Activated naive CD4-positive, alpha-beta T cell treated with anti-CD3 and anti-CD28 coated beads for 36 hours (primary cell): ENCODE measurements at places on chromosomes 13 and 19. TPM values are rescaled to one million over a fixed set of nuclear protein-coding genes. Genes with fewer than 3 reads are reported as not detected.

DNA sequence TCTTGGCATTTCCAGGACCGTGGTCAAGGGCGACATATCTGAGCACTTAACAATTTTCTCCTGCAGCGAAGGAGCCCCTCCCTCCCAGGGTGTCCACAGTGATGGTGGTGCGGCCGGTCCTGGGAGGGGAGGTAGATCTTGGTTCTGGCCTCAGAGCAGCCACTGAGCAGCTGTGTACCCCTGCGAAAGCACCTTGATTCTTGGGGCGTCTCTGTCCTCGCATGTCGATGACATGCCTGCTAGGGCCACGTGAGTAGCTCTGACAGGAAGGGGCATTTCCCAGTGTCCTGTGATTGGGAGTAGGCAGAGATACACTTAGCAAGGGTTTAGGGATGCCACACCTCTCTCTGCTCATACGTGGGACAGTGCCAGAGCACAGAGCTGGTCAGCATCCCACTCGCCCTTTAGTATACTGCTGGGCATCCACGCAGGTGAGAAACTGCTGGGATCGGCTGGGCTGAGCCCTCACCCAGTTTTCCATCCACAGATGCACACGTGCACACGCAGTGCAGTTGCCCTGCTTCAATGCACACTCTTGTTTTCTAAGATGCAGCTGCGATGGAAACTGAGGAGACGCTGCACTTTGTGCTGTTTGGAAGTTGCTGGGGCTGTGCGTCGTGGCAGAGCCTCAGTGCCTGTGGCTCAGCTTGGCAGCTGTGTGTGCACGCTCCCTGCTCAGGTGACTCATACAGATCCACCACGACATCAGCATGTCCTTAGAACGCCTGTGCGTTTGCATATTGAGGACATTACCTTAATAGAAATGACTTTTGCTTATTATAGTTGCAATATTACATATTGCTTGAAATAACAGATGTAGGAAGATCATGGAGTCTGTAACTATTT lies 66.8 kb downstream of the TEX29 start:
- no peak for DNase-seq
- no peak overlapping the region for H3K4me3 ChIP-seq
- no peaks in the 10 kb centered on the region for H3K27me3 ChIP-seq
- H3K4me1 ChIP-seq: peaks cover 35% of the 10 kb centered on the region
- H3K27ac ChIP-seq: no peak overlapping the region

GRCh38 chr13:43687038-43687437 lies 99.7 kb downstream of the ENOX1 start:
- no peaks in the 10 kb centered on the region for H3K36me3 ChIP-seq
- H3K4me3 ChIP-seq: no peak overlapping the region
- peaks cover 14% of the 10 kb centered on the region for H3K27me3 ChIP-seq
- H3K27ac ChIP-seq: no peak overlapping the region
- no peaks in the 10 kb centered on the region for H3K4me1 ChIP-seq
- DNase-seq: no peak

GRCh38 chr13:93248627-93249047 lies 22.0 kb downstream of the GPC6 start:
- peaks cover 15% of the 10 kb centered on the region for H3K27me3 ChIP-seq
- no peak overlapping the region for H3K4me3 ChIP-seq

- H3K4me3 ChIP-seq: no peak overlapping the region
- no peak overlapping the region for H3K27ac ChIP-seq
- no peaks in the 10 kb centered on the region for H3K36me3 ChIP-seq
- DNase-seq: peak; percentile 2
Measured at GRCh38 chr19:54339646-54340358, 840 bp upstream of the LILRA4 start.

GRCh38 chr13:31860002-31860401 lies 120.7 kb downstream of the RXFP2 start:
- H3K27me3 ChIP-seq: peaks cover 5% of the 10 kb centered on the region
- no peaks in the 10 kb centered on the region for H3K36me3 ChIP-seq
- DNase-seq: no peak
- H3K4me3 ChIP-seq: no peak overlapping the region
- H3K4me1 ChIP-seq: no peaks in the 10 kb centered on the region
- no peak overlapping the region for H3K27ac ChIP-seq

Gene PTGIR
- total RNA-seq: 16.3 TPM

DNA sequence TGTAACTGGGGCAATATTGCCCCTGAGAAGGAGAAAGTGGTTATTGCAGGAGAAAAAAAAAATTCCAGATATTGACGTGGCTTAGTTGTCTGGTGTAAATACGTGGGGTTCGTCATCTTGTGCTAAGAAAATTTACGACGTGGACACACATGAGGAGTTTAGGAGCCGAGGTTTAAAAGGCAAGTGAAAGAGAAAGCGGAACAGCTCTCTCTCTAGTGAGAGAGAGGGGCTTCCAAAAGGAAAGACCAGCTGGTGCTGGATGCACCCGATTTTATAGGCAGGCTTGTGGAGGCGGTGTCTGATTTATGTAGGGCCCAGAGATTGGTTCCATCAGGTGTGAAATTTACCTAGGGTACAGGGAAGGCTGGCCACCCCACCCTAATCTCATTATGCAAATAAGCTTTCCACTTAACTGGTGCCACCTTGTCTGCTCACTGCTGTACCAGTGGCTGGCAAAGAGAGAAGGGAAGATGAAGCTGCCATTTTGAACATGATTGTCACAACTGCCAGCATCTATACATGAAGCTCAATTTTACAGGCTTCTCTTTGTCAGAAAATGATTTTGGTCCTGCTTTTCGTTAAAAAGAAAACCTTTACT lies 845.1 kb downstream of the DACH1 start:
- H3K4me3 ChIP-seq: no peak overlapping the region
- no peak for DNase-seq
- H3K27ac ChIP-seq: no peak overlapping the region
- H3K36me3 ChIP-seq: no peaks in the 10 kb centered on the region
- H3K27me3 ChIP-seq: no peaks in the 10 kb centered on the region

GRCh38 chr19:51565583-51565982 lies 5.5 kb upstream of the ZNF175 start:
- H3K4me1 ChIP-seq: peaks cover 2% of the 10 kb centered on the region
- no peak overlapping the region for H3K27ac ChIP-seq
- H3K4me3 ChIP-seq: no peak overlapping the region
- no peak for DNase-seq

- H3K36me3 ChIP-seq: no peaks in the 10 kb centered on the region
- H3K27ac ChIP-seq: no peak overlapping the region
- H3K4me3 ChIP-seq: no peak overlapping the region
- peaks cover 17% of the 10 kb centered on the region for H3K27me3 ChIP-seq
Measured at GRCh38 chr13:97568850-97569249, 134.9 kb downstream of the RAP2A start.

Gene GRIN3B
- not detected for total RNA-seq

Gene TPTE2
- total RNA-seq: not detected

DNA sequence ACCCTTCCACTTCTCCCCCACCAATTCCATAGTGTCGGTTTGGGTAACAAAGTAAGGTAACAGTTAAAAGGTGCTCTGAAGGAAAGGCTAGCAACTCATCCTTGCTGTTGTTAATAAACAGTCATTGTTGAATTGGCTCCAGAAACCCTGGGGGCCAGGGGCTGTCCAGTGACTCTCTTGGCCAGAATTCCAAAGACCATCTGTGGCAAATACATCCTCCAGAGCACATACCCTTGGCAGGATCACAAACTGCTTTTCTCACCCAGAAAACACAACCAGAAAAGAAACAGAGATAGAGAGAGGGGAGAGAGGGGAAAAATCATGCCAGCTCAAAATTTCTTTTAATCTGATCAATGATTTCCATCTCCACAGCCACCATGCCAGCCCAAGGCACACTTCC lies 22.1 kb downstream of the CACNA1A start:
- H3K4me1 ChIP-seq: no peaks in the 10 kb centered on the region
- H3K36me3 ChIP-seq: no peaks in the 10 kb centered on the region
- H3K27ac ChIP-seq: no peak overlapping the region
- no peak overlapping the region for H3K4me3 ChIP-seq

GRCh38 chr19:45529420-45529785 lies 22.1 kb downstream of the VASP start:
- DNase-seq: no peak
- peaks cover 13% of the 10 kb centered on the region for H3K36me3 ChIP-seq
- H3K4me3 ChIP-seq: peak overlapping the region; percentile 9
- H3K4me1 ChIP-seq: peaks cover 14% of the 10 kb centered on the region
- H3K27ac ChIP-seq: no peak overlapping the region
- H3K27me3 ChIP-seq: no peaks in the 10 kb centered on the region

- H3K27me3 ChIP-seq: no peaks in the 10 kb centered on the region
- no peaks in the 10 kb centered on the region for H3K4me1 ChIP-seq
- H3K4me3 ChIP-seq: no peak overlapping the region
- DNase-seq: no peak
Measured at GRCh38 chr13:64305246-64305645, 2889.6 kb upstream of the PCDH20 start.
